Stimulated activated CD8-positive, alpha-beta memory T cell treated with anti-CD3 and anti-CD28 coated beads, Interleukin-15, amount 100 ng/mL, for 24 hours (primary cell): ENCODE measurements at places on chromosomes 2 and 18.
A peak's percentile ranks its signal among the peaks of the same experiment; 100 is the strongest.

GRCh38 chr2:203804070-203804469 is 63.5 kb upstream of the CTLA4 start:
- no peak for DNase-seq

GRCh38 chr18:24584813-24585212 is 124.4 kb downstream of the HRH4 start:
- DNase-seq: no peak

- no peak for DNase-seq
These were observed 44.0 kb downstream of the CAPN13 start for GRCh38 chr2:30763151-30763660.

GRCh38 chr2:122451697-122452096 is 696.2 kb downstream of the TSN start:
- DNase-seq: no peak

DNA sequence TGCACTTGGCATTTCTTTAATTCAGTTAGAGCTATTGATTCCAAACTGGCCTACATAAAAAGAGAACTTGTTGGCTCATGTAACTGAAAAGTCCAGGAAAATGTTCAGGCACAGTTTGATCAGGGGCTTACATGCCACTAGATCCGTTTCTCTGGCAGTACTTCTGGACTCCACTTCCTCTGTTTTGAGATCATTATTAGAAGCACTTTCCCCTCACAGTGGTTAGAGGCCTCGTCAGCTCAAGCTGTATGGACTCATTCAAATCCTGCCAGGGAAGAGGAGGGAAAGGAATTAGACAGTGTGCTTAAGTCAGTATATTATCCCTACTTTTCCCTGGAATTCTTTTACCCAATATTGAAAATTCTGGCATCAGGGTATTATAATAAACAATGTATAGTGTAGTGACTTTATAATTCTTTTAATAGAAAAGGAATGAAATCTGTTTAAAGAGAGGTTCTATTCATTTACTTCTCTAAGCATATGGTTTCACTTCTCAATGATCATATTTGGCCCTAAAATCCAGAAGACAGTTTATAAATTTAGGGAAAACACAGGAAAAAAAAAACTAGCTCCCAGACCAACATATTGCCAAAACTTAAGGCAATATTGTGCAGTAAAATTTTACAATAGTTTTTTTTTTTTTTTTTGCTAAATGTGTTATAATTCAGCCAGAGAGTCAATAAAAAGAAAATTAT is 92.0 kb downstream of the ARMC9 start:
- no peak for DNase-seq

DNA sequence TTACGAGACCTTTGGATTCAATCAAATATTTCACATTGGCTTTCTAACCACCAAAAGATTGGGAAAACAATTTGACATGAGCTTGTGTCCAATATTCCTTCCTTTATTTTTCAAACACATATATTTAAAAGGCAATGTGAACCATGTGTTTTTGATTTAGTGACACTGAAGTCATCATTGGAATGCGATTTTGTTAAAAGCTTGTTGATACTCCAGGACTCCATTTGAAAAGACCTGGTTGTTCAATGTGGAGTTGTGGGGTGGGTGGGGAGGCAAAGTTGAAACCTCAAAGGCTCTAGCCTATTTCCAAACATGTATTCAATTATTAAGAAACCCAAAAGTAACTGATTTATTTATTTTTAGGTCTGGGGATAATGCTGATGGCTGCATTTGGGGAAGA is 114.1 kb upstream of the TRIB2 start:
- DNase-seq: no peak

GRCh38 chr2:233593201-233593600 is 24.2 kb upstream of the UGT1A8 start:
- DNase-seq: no peak

GRCh38 chr2:102251042-102251848 is 60.1 kb upstream of the IL1RL1 start:
- no peak for DNase-seq

GRCh38 chr2:227608561-227609338 is 5.9 kb downstream of the SCYGR3 start:
- no peak for DNase-seq

- DNase-seq: no peak
These were observed 3.3 kb downstream of the AFG3L2 start for GRCh38 chr18:12373771-12374116.

GRCh38 chr2:69514819-69515218 is 77.6 kb upstream of the NFU1 start:
- no peak for DNase-seq

DNA sequence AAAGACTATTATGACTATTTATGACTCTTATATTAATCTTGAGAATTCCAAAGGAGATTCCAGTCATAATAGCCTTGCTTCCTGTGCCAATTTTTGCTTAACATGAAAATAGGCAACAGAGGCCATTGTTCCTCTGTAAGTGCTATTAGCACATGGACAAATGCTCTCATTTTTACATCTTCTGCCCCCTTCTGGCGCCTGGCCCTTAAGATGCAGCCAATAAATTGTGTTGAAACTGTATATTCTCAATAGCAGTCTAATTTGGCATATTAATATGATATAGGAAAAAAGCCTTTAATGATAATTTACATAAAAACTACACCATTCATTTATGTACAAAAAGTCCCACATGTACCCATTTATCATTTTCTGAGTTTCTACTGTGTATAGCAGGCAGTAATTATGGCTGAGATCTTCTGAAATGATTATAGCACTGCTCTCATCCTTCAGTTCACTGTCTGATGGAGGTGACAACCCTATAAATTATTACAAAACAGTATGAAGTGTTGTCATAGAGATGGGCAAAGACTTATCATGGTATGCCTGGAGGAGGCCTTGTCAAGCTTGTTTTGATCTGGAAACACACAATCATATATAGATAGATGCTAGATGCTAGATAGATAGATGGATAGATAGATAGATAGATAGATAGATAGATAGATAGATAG is 613.3 kb downstream of the TSN start:
- DNase-seq: no peak

DNA sequence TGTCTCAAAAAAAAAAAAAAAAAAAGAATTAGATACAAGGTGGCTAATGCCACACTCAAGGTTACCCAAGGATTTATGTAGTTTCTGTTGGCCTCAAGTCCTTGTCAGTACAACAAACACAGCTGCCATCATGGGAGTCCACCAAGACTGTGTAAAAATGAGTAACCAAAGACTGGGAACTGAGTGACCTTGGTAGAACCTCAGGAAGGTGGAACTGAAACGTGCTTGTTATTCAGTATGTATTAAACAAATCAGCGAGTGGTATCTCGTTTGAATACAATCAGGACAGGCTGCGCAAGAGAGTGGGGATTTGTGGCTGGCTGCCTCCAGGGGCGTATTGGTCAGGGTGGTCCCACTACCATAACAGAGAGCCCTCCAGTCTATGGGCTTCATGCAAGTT is 1.6 kb upstream of the SFTPB start:
- no peak for DNase-seq

- DNase-seq: no peak
These were observed 43.4 kb upstream of the KYNU start for GRCh38 chr2:142834021-142834420.

- DNase-seq: no peak
These were observed 742 bp upstream of the SOS1 start for GRCh38 chr2:39121523-39122063.

DNA sequence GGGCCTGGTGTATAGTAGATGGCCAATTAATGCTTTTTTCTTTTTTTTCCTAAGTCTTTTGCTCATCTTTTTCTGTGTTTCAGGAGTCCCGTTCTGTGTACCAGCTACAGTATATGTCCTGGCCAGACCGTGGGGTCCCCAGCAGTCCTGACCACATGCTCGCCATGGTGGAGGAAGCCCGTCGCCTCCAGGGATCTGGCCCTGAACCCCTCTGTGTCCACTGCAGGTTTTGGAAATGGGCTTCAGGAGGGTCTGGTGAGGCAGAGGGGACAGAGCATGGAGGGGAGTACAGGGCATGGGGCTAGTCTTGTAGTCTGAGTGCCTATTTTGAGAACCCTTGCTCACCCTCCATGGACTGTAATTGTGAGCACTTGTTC is 14.1 kb downstream of the PTPN18 start:
- no peak for DNase-seq

- DNase-seq: no peak
These were observed 159.2 kb downstream of the DDX1 start for GRCh38 chr2:15750822-15751329.

- peak; percentile 69 for DNase-seq
These were observed 14.5 kb downstream of the PDCD1 start for GRCh38 chr2:241844066-241844728.

DNA sequence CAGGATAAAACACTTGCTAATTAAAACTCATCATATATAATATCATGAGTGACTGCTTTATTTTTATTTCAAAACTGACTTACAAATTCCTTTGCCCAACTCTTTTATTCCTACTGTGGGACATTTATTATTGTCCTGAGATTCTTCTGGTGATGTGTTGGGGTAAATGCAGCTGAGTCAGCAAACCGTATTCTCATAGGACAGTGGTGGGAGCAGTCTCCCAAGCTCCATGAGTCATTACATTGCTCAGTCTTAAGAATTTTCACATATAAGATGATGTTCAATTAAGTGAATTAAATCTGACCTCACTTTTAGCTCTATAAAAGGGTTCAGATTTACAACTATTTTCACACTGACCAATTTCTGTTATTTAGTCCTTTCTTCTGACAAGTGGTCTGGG is 1530.7 kb downstream of the LRP1B start:
- DNase-seq: no peak

DNA sequence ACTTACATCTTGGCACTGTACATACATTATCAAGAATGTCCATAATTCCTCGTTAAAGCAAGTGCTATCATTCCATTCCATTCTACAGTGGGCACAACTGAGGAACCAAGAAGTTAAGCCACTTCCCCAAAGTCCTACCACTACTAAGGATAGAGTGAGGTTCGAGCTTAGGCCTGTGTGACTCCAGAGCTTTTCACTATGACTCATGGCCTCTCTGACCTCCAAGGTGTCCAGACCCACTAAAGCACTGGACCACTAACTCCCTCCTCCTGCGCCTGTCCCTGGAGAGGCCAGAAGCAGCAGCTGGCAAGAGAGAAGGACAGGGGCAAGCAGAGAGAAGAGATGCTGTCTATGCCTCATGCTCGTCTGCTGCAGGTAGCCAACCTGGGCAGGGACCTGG is 117.0 kb downstream of the ZBTB7C start:
- no peak for DNase-seq

GRCh38 chr2:58757971-58758370 is 516.8 kb upstream of the FANCL start:
- DNase-seq: no peak
